ENCODE measurements at places on chromosomes 6 and 20.

DNA sequence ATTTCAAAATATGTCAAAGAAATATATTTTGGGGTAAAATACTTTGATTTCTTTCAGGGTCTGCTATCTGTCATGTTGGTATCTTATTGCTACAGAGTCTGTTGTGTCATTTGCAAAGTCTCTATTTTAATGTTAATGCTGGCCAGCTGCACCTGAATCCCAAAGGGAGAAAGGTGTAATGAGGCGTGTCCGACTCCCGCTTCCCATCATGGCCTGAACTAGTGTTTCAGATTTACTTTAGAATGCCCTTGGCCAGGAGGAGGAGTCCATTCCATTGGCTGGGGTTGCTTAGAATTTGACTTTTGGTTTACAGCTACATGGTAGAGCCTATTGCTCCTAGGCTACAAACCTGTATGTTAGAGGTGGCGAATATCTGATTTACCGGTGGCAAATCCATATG, 69.3 kb downstream of the FAM50B start:
- DNase-seq = peak; percentile 66

DNA sequence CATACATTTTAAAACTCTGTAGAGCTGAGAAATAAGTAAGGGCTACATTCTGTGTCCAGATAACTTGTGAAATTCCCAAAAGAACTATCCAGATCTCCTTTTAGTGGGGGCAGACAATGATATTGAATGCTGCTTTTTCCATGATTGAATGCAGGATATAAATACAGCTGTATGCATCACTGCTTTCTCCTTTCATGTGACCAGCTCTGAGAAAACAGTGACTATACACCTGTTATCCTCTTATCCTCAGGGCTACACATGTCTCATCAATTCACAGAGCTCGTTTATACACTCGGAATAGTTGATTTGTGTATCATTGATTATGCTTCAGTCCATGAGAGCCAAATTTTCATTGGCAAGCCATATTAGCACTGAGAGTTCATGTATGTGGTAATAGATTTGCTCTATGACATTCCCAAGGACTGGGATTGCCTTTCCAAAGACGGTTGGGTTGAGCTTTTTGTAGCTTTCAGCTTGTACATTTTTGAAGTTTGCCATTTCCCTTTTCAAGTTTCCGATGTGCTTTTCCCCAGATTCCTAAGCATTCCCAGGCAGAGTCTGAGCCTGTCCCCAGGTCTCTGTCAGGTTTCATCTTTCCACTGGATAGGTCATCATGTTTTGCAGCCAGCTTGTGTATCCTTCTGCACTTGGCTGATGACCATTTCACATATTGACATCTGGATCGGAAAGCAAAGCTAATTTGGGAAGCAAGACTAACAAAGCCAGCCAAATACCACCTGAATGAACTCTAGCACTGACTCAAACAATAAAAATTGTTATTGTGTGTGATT, 97.7 kb downstream of the RFX6 start:
- DNase-seq = no peak

- no peak for DNase-seq
Observed at GRCh38 chr6:104601131-104601651, 258.5 kb downstream of the HACE1 start.

DNA sequence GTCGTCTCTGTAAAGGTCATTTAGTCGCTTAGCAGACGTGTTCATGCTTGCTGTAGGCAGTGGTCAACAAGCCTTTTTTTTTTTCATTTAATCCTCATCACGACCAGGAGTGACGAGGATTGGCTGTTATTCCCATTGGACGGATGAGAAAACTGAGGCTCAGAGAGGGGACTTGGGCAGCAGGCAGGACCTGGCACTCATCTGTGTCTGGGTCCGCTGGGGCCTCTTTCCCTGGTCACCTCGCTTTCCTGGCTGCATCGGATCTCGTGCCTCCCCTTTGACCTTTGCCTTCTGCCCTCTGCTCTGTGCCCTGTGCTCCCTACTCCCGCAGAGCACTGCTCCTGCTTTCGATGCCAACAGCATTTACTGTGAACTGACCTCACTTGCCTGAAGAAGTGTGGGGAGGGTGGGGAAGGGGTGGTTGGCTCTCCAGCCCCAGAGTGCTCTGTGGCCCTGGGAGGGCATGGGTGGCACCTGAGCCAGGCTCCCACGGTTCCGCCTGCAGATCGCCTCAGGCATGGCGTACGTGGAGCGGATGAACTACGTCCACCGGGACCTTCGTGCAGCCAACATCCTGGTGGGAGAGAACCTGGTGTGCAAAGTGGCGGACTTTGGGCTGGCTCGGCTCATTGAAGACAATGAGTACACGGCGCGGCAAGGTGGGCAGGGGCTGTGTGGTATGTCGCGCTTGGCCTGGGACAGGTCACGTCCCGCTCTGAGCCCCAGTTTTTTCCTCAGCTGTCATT, 56.2 kb downstream of the SRC start:
- no peak for DNase-seq

DNA sequence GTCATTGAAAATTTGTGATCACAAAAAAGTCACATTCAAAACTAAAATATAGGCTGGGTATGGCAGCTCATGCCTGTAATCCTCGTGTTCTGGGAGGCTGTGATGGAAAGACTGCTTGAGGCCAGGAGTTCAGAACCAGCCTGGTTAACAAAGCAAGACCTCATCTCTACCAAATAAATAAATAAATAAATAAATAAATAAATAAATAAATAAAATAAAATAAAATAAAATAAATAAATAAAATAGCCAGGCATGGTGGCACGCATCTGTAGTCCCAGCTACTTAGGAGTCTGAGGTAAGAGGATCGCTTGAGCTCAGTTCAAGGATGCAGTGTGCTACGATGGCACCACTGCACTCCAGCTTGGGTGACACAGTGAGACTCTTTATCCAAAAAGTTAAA, 343.1 kb upstream of the RUNX2 start:
- DNase-seq = no peak

DNA sequence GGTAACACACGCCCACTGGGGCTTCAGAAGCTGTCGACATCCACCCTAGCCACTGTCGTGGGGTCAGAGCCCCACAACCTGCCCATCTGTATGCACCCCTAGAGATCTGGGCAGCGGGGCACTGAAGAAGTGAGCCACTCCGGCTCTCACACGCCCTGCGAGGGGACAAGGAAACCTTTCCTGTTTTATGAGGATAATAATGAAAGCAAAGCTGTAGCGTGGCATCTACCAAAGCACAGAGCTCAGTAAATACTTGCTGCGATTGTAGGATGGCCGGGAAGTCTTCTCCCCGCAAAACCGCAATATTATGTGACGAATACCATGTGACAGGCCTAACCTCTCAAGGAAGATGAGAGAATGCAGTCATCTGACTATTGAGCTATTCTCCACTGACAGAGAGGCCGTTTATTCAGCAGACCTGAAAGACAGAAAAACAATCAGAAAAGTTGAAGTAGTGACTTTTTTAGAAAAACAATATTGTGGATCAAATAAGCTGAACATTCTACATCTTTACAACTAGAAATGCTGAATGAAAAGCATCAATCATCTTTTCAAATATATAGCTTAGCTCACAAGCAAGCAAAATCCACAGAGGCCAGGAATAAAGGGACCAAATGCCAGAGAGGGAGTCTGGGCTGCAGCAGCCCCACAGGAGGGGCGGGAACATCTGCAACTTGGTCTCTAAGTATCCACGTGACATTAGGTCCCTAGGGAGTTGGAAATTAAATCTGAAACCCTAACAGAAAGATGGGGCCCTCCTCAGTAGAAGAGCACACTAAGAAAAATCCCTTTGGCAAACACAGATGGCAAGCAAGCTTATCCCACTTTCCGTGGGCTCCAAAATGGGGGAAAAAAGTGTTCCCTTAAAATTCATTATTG, 207.8 kb downstream of the TTLL2 start:
- DNase-seq = peak; percentile 85

- DNase-seq = no peak
Observed at GRCh38 chr6:159067334-159067733, 22.5 kb upstream of the TAGAP start.

GRCh38 chr6:41283600-41283999, 2.9 kb downstream of the TREM1 start:
- no peak for DNase-seq

GRCh38 chr6:5562277-5562676, 301.0 kb downstream of the FARS2 start:
- no peak for DNase-seq

DNA sequence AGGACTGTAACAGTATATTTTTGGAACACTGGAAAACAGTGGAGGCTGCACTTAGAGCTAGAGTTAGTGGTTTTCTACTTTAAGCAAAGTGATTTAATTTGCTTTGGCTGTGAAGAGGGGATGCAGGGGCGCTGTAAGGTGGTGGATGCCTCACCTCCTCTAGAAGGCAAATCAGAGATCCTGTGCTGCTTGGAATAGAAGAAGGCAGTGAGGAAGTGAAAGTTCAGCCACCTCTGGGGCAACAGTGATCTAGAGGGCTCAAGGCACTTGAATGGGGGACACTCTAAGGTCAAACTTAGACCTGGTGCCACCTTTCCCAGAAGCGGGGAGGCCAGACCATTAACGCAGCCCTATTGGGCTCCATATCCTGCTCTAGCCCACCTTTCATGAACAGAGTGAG, 19.0 kb upstream of the SNRPB2 start:
- no peak for DNase-seq

DNA sequence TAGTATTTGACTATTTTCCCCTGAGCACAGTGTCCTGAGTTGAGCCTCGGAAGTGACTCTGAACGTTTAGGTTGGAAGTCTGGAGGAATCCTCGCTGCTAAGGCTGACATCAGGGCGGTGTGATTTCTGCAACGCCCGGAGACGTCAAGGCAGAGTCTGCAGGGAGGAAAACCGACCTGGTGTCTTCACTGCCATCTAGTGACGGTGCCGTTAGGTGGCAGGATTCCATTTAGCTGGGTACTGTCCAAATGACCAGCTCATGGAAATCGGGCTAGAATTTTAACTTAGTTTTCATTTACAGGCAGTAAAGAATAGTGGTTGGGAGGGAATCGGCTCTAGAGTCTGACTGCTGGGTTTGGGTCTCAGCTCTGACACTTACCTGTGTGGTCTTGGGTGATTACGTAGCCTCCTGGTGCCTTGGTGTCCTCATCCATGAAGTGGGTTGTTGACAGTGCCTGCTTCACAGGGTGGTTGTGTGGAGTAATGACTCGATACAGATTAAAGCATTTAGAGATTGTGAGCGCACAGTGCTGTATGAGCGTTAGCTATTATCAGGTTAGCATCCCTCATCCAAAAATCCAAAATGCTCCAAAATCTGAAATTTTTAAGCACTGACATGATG, 35.0 kb downstream of the FOXF2 start:
- no peak for DNase-seq

- no peak for DNase-seq
Observed at GRCh38 chr20:10877342-10877741, 203.5 kb upstream of the JAG1 start.

DNA sequence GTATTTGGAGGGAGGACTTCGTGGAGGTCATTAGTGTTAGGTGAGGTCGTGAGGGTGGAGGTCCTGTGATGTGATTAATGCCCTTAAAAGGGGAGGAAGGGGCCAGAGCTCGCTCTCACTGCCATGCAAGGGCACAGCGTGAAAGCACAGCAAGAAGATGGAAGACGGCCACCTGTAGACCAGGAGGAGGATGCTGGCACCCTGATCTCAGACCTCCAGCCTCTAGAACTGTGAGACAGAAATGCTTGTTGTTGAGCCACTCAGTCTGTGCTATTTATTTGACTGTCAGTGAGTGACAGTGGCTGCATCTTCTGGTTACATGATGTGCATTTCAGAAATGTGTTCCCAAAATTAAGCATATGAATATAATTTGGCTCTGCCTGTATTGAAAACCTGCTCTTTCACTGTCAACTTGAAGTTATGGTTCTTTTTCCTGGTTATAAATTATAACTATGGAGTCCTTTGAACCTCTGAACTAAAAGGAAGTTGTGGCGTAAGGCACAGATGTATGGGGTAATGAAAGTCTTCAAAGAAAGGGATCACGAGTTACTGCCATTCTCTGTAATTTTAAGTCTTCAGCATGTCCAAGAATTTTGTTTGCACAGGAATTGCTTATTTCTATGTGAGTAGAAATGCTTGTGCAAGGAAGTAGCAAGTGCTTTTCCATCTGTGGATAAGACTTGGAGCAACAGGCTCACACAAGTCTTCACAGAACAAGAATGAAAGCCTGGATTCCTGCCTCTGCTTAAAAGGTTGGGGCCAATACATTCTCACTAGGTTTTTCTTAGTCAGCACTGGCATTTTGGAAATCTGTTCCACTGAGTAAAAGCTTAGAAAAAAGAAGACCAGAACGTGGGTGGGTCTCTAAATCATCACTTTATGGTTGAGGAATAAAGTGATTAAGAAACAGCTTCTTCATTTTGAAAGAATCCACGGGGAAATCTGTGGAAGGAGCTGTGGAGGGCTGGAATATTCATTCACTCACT, 10.3 kb downstream of the PPP1R14C start:
- DNase-seq = no peak

GRCh38 chr6:117444600-117444999, 18.9 kb upstream of the ROS1 start:
- DNase-seq = no peak

- no peak for DNase-seq
Observed at GRCh38 chr20:20019123-20019522, 2.0 kb downstream of the NAA20 start.

- no peak for DNase-seq
Observed at GRCh38 chr6:88848870-88849269, 114.5 kb downstream of the RNGTT start.

- no peak for DNase-seq
Observed at GRCh38 chr6:18990059-18990978, 603.2 kb downstream of the RNF144B start.

DNA sequence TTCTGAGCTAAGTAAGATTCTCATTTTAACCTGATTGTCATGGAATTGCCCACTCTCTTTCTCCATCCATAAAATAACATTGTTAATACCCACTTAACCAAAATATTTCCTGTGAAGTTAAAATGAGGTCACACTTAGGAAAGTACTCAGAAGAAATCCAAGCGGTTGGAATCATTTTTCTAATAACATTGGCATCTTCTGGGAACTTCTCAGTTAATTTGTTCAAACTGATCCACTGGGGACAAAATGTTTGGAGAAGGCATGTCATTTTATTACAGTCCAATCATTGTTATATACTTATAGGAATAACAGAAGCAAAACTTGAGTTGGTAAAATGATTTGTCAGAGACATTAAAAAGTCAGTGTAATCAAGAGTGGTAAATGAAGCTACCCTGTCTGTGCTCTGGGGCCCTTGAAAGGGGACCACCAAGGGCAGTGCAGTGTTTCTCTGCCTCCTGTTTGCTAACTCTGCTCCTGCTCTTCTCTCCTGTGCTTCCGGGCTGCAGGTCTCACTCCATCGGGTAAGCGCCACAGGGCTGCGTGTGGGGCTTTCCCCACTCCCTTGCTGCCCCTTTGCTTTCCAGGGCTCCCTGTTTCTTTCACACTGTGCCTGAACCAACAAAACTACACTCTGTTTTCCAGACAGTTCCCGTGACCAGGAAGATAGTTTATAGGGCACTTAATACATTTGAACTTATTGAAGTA, 50.1 kb downstream of the HDDC2 start:
- DNase-seq = no peak
